ENCODE measurements at places on chromosomes 1 and 21.

DNA sequence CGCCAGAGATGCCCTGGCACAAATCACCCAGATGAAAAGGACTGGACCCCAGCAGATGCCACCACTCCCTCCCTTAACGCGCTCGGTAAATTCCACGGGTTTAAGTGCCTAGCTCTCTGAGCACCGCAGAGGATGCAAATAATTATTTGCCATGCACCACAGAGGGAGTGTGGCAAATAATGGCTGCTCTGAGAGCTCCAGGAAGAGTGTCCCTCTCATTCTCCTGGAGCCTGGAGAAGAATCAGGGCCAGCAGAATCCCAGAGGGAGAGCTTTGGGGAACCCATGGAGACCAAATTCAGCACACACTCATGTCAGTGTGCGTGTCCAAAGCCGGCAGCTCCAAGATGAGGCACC, 667 bp downstream of the HHIPL2 start:
- DNase-seq = no peak

- no peak for DNase-seq
Observed at GRCh38 chr1:40423951-40424618, 26.2 kb upstream of the ZFP69B start.

DNA sequence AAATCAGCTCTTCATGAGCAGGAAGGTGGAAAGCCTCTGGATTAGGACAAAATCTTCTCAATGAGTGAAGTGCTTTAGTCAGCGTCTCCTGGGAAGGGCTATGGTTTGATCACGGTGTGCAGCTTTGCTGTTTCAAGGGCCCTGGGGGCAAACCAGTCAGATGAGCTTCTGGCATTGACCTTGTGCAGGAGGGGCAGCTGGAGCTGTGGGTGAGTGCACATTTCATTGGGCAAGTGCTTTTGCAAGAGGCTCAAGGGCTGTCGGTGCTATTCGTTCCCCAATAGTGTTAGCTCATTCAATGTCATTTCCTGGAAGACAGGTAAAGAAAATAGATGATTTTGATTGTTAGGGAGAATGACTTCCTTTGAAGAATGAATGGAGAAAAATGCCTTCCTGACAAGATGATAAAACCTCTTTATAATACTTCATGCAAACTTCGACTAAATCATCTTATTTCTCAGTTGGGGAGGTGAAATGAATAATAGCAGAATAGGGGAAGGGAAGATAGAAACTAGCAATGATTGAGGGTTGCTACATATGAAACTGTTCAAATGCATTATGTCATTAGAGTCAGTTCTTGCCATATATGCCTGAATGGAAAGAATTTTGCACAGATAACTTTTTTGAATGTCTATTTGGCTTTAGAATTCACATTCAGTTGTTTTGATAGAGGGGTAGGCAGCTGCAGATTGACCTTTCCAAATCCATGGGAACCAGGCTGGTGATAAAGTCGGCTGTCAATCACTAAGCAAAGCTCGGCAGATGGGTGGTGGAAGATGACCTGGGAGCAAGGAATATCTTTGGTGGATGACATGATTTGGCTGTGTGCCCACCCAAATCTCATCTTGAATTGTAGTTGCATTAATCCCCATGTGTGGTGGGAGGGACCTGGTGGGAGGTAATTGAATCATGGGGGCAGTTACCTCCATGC, 12.9 kb upstream of the DISC1 start:
- no peak for DNase-seq

DNA sequence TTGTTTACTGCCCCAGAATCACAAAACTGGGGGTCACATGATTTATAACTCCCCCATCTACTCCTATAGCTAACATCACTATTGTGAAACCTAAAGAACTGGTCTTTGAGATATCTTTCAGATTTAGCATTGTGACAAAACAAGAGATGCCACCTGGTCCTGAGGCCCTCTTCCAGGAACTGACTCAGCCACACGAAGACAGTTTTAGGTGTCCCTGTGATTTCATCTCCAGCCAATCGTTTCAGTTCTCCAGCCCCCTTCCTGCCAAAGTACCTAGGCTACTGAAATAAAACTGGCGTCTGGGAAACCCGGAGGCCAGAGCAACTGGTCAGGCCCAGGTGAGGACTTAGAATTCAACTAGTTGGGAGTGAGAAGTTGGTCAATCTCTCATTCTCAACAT, 36.6 kb downstream of the TBX19 start:
- no peak for DNase-seq

DNA sequence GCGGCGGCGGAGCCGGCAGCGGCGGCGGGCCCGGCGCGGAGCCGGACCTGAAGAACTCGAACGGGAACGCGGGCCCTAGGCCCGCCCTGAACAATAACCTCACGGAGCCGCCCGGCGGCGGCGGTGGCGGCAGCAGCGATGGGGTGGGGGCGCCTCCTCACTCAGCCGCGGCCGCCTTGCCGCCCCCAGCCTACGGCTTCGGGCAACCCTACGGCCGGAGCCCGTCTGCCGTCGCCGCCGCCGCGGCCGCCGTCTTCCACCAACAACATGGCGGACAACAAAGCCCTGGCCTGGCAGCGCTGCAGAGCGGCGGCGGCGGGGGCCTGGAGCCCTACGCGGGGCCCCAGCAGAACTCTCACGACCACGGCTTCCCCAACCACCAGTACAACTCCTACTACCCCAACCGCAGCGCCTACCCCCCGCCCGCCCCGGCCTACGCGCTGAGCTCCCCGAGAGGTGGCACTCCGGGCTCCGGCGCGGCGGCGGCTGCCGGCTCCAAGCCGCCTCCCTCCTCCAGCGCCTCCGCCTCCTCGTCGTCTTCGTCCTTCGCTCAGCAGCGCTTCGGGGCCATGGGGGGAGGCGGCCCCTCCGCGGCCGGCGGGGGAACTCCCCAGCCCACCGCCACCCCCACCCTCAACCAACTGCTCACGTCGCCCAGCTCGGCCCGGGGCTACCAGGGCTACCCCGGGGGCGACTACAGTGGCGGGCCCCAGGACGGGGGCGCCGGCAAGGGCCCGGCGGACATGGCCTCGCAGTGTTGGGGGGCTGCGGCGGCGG, 1.0 kb downstream of the ARID1A start:
- DNase-seq = no peak

- no peak for DNase-seq
Observed at GRCh38 chr1:3525551-3526482, 71.4 kb downstream of the ARHGEF16 start.

GRCh38 chr1:113946112-113946511, 17.0 kb downstream of the HIPK1 start:
- no peak for DNase-seq

GRCh38 chr1:33712186-33712585, 151.7 kb upstream of the HMGB4 start:
- DNase-seq = no peak

DNA sequence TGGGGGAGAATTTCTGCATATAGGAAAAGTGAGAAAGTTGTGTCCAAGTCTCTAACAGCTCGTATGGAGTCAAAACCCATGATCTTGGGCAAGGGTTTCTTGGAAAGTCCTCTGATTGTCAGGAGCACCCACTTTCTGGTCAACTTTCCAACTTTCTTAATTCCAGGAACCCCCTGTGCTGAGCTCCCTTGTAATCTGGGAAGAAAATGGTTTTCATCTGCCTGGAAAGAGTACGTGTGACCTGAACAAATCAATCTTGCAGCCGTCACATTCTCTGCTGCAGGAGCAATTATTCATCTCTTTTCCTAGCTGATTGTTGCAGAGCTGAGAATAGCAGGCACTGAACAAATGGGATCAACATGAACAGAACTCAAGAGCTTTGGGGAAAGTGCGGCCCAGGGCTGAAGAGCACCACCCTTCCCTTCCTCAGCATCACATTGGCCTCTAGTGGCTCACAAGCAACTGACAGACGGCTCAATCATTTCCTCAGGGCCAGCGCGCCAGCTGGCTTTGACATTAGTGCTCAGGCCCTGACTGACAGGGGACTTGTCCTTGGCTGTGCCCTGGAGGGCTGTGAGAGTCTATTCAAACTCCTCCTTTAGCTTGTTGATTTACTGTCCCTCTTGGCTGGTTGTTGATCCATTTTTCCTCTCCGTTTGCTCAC, 295.2 kb downstream of the HLX start:
- no peak for DNase-seq

DNA sequence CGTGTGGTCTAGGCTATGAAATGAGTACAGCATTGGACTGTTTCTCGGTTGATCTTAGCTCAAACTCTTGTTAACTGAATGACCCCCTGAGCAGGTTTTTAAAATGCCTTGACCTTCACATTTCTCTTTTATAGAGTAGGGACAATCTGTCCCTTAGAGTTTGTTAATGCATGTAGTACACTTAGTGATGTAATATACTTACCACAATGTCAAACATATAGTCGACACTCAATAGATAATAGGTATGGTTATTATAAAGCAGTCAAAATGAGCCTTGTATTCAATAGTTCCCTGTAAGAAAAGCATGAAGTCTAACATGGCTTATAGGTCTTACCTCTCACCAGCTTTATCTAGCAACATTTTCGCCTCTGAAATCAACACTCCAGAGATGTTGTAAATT, 161.0 kb upstream of the RUNX1 start:
- DNase-seq = no peak

GRCh38 chr21:33265664-33266049, 510 bp upstream of the IL10RB start:
- peak; percentile 27 for DNase-seq

GRCh38 chr1:22709891-22710700, 543 bp upstream of the EPHB2 start:
- DNase-seq = peak; percentile 65

- no peak for DNase-seq
Observed at GRCh38 chr1:193538680-193539079, 352.3 kb upstream of the B3GALT2 start.

DNA sequence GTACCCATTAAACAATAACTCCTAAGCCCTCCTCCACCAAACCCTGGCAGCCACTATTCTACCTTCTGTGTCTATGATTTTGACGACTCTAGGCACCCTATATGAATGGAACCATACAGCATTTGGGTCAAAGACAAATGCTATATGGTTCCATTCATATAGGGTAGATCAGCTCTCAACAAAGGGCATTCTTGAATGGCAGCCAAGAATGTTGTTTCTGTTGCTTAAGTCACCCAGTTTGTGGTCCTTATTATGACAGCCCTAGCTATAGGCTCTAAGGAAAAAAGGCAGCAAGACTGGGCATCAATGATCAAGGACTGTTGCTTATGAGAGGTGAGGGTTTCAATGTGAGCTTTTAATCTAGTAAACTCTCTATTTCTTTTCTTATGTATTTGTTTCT, 4.7 kb upstream of the SLC5A9 start:
- no peak for DNase-seq

DNA sequence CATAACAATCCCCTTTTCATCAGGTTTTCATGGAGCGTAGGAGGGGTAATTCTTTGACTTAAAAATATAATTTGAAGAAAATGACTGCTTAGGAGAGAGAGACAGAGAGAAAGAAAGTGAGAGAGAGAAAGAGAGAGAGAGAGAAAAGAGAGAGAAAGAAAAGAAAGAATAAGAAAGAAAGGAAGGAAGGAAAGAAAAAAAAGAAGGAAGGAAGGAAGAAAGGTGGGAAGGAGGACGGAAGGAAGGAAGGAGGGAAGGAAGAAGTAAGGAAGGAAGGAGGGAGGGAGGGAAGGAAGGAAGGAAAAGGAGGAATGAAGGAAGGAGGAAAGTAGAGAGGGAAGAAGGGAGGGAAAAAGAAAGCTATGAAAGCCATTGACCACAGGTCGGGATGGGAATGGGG, 10.8 kb upstream of the DEGS1 start:
- no peak for DNase-seq

DNA sequence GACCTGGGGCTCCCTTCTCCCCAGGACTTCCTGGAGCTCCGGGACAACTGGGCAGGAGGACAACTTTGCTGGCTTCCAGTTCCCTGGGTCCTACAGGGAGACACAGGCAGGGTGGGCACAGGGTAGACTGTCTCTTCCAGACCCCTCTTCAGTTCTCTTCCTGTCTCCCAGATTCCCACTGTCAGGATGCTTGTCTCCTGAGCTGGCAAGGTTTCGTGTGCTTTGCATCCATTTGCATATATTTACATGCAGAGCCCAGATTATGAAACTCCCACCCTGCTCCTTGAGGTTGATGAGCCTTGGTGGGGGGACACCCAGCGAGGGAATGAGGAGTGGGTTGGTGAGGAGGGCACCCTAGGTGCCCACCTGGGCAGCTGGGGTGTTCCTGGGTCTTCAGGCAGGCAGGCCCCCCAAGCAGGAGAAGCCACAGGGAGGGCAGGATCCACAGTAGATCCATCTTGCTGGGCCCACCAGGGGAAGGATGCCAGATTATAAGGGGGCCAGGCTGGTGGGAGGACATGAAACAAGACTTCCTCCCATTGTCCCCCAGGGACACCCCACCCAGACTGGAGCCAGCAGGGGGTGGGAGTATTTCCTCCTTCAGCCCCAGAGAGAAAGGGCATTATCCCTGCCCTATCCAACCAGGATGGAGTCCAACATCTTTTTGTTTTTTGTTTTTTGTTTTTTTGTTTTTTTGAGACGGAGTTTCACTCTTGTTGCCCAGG, at the start of gene FCN3:
FCN3 (minus strand) TSS at position 463 of the 725 bp plus-strand sequence; CDS start at position 457, 6 bp downstream.
- DNase-seq = no peak

- no peak for DNase-seq
Observed at GRCh38 chr1:184050636-184051035, 894 bp upstream of the TSEN15 start.

GRCh38 chr1:205748403-205749233, 1.4 kb downstream of the NUCKS1 start:
- no peak for DNase-seq
